NCI-H524 treated with DMSO at 0.1 percent for 48 hours (cell line): ENCODE measurements at places on chromosomes 2 and 18.

DNA sequence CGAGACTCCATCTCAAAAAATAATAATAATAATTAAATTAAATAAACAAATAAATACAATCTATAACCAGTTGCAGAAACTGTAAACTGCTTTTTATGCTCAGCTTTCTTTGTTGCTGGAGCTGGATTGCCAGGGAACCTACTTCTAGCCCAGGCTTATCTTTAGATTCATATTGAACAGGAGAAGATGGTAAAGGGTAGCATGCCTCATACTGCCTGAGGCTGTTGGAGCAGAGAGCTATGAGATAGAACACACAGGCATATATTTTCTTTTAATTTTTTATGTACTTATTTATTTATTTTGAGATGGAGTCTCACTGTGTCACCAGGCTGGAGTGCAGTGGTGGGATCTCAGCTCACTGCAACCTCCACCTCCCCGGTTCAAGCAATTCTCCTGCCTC, 28.7 kb upstream of the EML4 start:
- DNase-seq, result no peak

DNA sequence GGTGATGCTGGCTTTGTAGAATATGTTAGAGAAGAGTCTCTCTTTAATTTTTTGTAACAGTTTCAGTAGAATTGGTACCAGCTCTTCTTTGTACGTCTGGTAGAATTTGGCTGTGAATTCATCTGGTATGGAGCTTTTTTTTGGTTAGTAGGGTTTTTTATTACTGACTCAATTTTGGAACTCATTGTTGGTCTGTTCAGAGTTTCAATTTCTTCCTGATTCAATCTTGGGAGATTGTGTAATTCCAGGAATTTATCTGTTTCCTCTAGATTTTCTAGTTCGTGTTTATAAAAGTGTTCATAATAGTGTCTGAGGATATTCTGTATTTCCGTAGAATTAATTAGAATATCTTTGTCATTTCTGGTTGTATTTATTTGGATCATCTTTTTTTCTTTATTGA, 943.5 kb downstream of the TRIB2 start:
- no peak for DNase-seq

GRCh38 chr18:74567822-74568221, 29.8 kb upstream of the ZNF407 start:
- DNase-seq, result no peak

- no peak for DNase-seq
Observed at GRCh38 chr2:181882246-181883020, 9.1 kb upstream of the ITPRID2 start.

DNA sequence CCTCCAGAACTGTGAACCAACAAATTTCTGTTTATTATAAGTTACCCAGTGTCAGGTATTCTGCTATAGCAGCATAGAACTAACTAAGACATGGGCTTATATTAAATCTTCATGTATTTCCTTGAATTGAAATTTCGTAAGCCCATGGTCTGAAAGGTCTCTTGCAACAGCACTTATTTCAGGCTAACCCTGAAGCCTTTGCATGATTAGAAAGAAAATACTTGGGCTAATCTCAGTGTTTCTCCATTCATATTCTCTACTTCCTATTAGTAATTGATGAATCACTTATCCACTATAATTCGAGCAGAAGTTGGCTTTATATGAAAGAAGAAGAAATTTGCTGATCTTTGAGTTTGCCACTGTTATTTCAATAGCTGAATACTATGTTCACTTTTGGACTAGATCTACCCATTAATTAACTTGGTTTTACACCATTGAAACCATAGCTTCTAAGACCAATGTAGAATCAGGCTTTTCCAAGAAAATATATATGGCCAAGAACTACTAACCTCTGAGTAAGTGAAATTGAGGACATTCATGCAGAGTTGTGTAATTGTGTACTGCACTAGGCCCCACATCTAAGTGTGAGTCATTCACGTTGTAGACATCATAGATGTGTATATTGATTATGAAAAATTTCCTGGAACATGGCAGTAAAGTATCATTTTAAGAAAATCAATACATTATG, 731.6 kb downstream of the SOCS6 start:
- DNase-seq, result no peak

GRCh38 chr2:74816540-74817303, 17.2 kb upstream of the HK2 start:
- peak; percentile 39 for DNase-seq

DNA sequence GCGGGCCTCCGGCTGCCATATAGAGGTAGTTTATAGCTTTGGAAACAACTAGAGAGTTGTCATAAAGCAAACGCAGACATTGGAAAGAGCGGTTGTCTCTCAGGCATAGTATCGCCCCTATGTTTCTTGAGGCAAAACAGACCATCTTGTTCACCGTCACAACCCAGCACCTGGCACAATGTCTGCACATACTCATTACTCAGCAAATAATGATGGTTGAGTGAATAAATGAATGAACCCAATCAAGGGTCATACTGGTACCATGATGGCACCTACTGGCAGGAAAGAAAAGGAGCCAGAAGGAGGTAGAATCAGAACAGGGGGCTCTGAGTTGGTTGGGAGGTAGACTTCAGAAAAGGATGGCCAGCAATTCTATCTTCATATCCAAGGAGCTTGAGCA, 118.5 kb downstream of the ANTXR1 start:
- DNase-seq, result no peak

DNA sequence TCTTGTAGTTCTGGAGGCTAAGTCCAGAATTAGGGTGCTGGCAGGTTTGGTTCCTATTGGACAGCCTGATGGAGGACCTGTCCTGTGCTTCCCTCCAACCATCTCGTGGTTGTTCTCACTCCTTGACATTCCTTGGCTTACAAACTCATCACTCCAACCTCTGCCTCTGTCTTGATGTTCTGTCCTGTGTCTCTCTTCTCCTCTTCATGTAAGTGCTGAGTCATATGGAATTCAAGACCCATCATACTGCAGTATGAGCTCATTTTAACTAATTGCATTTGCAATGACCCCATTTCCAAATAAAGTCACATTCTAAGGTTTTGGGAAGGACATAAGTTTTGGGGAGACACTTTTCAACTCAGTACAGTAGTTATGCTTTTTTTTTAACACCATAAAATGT, 374.7 kb downstream of the TRIB2 start:
- DNase-seq, result no peak

DNA sequence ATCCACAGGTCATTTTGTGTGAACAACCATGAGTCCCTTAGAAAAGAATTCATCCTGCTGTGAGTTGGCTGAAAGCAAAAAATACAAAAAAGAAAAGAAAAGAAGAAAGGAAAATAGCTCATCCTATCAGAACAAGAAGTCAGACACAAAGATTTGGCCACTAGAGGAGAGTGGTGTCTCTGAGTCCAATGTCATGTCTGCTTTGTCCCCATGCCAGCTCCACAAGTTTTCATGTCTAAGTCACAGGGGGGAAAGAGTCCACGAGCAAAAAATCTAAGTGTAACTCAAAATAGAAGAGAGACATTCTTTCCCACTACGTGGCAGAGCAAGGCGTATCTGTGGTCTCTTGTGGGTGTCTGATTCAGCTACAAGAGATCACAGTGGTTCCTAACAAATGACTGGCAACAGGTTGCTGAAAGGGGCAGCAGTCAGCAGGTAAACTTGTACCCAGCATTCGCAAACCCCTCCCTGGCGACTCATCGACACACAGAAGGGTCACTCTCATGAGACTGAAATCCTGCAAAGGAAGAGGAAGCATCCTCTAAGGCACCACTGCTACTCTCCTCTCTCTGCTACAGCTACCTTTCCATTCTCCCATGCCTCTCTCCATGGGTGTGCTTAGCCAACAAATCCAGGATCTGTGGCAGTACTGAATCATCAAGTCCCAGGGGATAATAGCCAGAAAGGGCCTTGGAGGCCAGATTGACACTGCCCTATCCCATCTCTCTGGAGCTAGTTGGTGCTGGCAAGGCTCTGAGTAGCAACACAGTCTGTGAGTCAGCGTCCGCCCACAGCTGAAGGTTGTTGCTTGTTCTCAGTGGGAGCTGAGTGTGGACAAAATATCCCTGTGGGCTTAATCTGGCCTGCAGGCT, 123.0 kb upstream of the SLC39A10 start:
- no peak for DNase-seq

GRCh38 chr18:78239090-78239457, 740.5 kb upstream of the SALL3 start:
- no peak for DNase-seq

DNA sequence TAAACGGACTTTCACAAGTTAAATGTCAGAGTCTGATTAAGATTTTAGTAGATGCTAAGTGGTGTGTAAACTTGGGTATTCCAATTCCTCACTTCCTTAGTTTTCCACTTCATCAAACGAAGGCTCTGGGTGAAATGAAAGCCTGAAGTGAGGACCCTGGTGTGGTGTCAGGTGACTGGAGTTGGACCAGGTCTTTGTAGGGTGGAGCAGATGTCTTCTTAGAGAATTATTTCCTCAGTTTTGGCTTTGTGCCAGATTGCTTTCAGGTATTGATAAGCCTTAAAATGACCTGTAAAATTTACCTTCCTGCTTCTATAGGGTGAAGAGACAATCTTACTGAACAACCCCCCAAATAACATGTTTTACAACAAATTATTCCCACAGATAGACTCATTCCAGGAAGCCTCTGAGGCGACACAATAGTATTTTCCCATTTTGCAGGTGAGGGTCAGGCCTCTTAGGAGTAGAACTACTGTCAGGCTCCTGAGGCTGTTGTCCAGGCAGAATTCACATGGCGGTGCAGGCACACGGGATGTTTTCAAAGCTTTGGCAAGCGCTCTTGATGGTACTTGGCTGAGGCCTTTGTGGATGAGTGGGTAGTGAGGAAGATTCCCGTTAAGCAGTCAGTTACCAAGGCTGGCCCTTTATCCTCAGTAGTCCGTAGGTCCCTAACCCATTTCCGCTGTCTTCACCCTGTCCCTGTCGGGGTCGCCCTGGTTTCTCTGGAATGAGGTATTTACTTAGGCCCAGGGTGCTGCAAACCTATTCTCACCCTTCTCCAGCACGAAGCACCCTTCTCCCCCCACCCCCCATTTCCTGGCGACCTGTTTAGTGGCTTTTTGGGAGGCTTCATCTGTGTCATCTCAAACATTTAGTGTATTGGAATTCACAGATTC, 6.6 kb downstream of the RPS7 start:
- no peak for DNase-seq

DNA sequence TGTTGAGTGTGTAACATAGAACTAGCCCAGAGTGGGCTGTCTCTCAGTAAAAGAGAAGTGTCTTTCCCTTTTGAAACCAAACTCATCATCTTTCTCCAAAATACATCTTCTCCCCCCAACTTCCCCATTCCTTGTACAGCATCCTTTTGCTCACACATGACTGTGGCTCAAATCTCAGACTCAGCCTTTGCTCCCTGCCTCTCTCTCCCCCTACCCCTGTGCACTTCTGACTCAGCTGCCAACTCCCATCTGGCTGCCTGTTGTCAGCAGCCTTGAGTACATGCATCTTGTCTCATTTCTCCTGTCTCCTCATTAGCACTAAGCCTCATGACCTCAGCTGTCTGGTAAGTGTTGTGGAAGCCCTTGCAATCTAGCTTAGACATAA, 18.1 kb upstream of the MGAT4A start:
- DNase-seq, result peak; percentile 83

GRCh38 chr18:49926106-49926745, 112.9 kb upstream of the ACAA2 start:
- no peak for DNase-seq

DNA sequence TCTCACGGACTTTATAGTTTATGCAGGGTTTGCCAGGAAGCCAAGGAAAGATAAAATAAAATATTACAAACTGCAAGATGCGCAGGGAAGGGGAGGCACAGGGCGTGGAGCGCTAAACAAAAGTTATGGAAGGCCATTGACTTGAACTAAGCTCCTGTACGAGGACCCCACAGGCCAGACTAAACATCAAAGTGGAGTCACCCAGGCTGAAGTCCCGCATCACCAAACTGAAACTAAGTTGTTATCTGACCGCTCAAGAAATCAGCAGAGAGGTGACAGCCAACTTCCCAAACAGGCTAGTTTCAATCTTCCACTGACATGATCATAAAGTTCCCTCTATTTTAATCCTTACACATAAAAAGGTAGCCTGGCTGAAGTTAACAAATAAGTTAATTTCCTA, 90.5 kb upstream of the YWHAQ start:
- DNase-seq, result no peak

- no peak for DNase-seq
Observed at GRCh38 chr2:201199847-201200246, 16.9 kb downstream of the CASP10 start.

DNA sequence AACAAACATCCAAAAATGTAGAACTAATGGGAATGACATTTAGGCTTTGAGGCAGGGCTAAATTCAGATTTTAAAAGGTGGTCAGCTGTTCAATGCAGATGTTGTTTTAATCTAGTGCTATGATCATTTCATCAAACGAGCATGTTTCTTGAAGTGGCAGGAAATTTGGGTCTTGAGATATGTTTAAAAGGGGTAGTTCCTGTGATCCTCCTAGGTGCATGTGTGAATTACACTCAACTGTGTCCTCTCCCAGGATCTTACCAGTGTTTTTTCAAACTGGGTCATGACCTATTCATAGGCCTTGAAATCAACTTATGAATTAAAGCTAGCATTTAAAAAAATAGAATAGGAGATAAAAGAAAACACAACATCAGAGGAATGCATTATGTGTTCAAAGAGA, 57.4 kb upstream of the ACMSD start:
- DNase-seq, result no peak

- DNase-seq, result no peak
Observed at GRCh38 chr2:227578642-227579041, 20.1 kb upstream of the SCYGR2 start.

DNA sequence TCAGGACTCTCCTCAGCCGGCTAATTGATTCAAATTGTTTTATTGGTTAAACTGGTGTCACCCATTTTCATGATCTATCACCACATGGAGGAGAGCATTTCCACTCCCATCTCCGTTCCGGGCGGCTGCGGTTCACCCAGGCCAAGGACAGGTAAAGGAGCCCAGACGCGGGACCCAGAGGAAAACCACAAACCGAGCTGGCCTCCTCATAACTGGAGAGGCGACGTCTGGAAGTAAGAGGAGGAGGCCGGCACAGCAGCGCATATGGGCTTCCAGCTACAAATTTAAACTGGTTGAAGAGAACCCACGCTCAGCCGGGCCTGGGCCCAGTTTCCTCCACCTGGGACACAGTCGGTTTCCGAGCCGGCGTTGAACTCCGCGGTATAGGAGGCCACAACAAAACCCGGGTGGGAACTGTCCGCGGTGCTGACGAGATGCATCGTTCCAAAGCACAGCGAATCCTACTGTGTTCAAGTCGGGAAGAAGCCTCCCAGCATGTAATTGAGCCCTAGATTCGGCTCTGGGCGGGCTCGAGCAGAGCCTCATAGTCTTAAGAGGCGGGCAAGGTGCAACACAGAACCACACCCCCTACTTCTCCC, 3.0 kb upstream of the SKOR2 start:
- no peak for DNase-seq

- DNase-seq, result no peak
Observed at GRCh38 chr2:132593171-132593570, 76.8 kb downstream of the LYPD1 start.

- no peak for DNase-seq
Observed at GRCh38 chr2:24429197-24430074, 61.6 kb upstream of the NCOA1 start.

- no peak for DNase-seq
Observed at GRCh38 chr2:241743620-241744019, 9.2 kb downstream of the D2HGDH start.
